Psoas muscle (tissue), 8 donors: ENCODE measurements at places on chromosomes 7 and 10. TPM values are rescaled to one million over a fixed set of nuclear protein-coding genes. Genes with fewer than 3 reads are reported as not detected.

- no peak for DNase-seq
These were observed 50.8 kb downstream of the PHYHIPL start for GRCh38 chr10:59227136-59227673.

- DNase-seq = no peak
These were observed 144.4 kb upstream of the PTER start for GRCh38 chr10:16292366-16292765.

DNA sequence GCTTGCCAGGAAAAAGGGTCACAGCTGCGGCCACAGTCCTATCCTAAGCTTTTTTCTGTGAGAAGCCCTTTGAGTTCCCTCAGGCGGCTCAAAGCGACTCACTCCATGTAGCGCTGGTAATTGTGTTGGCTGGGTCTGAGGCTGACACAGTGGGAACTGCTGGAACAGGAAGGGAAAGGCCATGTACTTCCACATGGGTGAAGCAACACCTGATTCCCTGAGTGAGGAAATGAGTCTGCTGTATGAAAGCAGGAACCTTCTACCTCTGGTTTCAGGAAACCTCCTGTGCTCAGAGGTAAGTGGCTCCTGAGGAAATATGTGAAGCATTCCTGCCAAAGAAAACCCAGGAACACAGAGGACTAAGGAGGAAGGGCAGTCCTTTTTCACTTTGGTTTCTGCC lies 734.6 kb upstream of the SORCS1 start:
- peak; percentile 23 for DNase-seq

GRCh38 chr7:30743371-30744074 lies 8.4 kb upstream of the INMT start:
- no peak for DNase-seq

GRCh38 chr7:158018971-158019645 lies 568.5 kb downstream of the PTPRN2 start:
- no peak for DNase-seq

- no peak for DNase-seq
These were observed 36.2 kb downstream of the NAMPT start for GRCh38 chr7:106248600-106248999.

GRCh38 chr7:44258865-44259546 lies 58.2 kb downstream of the YKT6 start:
- DNase-seq = no peak

DNA sequence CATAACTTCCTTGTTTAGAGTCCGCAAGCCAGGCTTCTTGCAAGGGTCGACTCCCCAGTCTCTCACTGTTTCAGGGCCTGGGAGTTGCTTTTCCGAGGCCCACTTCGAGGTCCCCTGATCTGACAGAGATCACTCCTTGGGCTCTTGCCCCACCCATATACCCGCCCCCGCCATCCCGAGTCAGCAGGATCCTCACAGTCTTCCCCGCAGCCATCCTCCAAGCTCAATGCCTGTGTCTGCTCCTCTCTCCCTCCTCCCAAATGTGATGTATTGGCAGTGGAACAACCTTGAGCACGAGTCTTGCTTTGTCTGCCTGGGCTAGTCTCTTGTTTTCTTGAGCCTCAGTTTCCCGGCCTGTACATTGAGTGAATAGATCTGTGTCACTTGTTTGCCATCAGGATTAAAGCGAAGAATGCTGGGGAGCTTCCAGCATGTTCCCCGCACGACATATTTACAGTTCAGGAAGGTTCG lies 2.4 kb upstream of the HMX2 start:
- DNase-seq = no peak

GRCh38 chr7:69608878-69609277 lies 10.6 kb downstream of the AUTS2 start:
- DNase-seq = no peak

DNA sequence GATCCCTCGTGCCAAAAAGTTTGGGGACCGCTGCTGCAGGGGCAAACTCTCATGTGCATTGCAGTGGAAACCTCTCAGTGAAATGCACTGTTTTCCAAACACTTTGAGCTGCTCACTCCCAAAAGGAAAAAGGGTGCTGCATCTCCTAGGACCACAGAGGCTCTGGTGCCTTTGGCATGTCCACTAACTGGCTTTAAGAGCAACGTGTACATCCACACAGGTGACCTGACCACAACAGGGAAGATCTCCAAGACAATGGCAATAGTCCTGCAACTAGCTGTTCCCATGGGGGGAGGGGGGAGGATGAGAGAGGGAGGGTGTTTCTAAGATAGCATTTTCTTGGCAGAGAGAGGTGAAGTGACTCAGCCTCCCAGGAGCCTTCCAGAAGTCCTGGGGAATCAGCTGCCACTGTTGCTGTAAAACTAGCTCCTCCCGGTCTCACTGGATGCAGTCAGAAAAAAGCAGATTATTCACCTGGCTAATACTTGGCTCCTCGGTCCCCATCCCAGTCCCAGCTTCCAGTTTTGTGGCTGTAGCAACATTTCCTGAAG lies 181.7 kb downstream of the HECW1 start:
- DNase-seq = peak; percentile 19

MRLN gene
- 15.1 TPM for polyA plus RNA-seq

VWDE gene
- not detected for polyA plus RNA-seq

DNA sequence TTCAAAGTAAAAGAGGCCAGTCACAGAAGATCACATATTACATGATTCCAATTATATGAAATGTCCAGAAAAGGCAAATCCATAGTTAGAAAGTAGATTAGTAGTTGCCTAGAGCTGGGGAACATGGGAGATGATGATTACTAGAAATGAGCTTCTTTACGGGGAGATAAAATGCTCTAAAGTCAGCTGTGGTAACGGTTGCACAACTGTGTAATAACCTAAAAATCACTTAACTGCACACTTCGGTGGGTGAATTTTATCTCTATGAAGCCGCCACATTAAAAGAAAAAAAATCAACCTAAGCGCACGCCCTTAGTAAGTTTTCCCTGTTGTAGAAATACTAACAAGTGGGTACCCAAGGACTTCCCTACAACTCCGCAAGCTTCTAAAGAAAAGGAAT lies 15.9 kb downstream of the XRCC2 start:
- DNase-seq = no peak

SLC29A4 gene
- 2.6 TPM for polyA plus RNA-seq

DNA sequence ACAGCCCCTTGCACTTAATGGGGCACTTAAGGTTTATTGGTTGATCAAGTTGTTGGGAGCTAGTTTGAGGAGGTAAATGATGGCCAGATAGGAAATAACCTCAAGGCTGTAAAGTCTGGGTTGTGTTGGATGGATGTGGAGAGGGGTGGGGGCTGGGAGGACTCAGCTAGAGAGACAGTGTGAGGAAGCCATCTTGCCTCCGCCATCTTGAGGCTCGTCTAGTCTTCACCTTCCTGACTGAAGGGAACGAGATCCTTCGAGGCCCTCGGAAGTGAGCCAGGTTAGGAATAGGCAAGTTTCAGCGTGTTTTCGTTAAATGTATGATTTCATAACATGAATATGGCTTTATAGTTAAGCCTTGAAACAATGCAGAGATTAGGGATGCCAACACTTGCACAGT lies 5.5 kb downstream of the GALNT17 start:
- no peak for DNase-seq

DNA2 gene
- polyA plus RNA-seq = 1.5 TPM

DNA sequence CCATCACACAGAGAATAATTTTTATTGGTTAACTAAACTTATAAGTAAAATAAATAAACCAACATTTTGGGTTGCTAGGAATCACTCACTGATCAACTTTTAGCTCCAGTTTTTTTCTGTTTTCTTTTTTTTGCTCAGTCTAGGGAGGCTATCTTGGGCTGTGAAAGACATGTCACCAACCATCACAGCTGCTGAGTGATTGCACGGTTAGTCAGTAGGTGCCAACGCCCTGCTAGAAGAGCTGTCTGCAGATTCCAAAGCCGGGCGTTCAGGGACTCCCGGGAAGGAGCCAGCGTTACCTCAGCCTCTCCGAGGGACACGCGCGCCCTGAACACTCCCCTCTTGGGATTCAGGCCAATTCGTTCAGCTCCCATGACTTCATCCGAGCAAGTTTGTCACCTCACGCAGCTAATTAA lies 604 bp upstream of the STAM start:
- DNase-seq = peak; percentile 93

- DNase-seq = no peak
These were observed 28.0 kb downstream of the CHST12 start for GRCh38 chr7:2431260-2431867.

- no peak for DNase-seq
These were observed 236.3 kb upstream of the ANKRD30A start for GRCh38 chr10:36888925-36889573.

- DNase-seq = peak; percentile 25
These were observed 71.1 kb downstream of the ZRANB1 start for GRCh38 chr10:125012851-125013528.

- DNase-seq = no peak
These were observed 2.0 kb upstream of the AASS start for GRCh38 chr7:122145937-122146645.

GRCh38 chr10:34213193-34213804 lies 601.8 kb downstream of the PARD3 start:
- DNase-seq = no peak

- no peak for DNase-seq
These were observed 166.8 kb downstream of the IQUB start for GRCh38 chr7:123367484-123368122.

DNA sequence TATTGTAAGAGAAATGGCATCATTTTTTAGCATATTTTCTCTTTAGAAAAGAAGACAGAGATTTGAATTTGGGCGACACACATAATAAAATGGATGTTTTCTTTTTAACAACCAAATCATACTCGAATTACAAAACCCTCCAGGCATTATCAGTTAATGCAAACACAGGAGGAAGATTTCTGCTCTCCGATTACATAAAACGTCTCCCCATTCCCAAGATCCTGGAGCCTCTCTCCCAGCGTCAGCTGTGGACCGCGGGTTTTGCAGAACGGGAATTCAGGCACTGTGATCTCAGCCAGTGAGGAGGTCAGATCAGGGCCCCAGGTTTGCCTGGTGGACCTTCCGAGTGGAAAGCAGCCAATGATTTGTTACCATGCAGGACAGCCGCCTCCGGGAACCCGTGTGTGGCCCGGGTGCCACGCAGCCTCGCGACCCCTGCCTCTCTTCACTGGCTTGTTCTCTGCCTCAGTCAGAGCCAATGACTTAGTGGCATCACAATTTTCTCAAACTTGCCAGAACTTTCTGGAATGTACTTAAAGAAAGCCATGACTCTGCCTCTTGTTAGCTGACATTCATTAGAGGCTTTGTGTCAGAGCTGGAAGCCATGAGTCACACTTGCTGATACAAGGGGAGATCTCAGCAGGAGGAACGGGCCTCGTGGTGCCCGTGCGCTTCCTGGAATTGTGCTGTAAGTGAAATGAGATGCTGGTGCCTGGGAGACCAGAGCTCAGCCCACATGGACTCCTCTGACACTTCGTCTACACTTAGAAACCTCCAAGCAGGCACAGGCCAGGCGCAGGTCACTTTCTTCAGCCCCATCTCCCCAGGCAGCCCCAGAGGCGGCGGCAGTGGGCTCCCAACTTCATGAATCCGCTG lies 246.1 kb downstream of the KLF6 start:
- peak; percentile 43 for DNase-seq

- DNase-seq = no peak
These were observed 35.8 kb upstream of the GALNTL5 start for GRCh38 chr7:151920488-151920887.

- DNase-seq = no peak
These were observed 880.0 kb upstream of the LRRTM3 start for GRCh38 chr10:66045859-66046258.

DNA sequence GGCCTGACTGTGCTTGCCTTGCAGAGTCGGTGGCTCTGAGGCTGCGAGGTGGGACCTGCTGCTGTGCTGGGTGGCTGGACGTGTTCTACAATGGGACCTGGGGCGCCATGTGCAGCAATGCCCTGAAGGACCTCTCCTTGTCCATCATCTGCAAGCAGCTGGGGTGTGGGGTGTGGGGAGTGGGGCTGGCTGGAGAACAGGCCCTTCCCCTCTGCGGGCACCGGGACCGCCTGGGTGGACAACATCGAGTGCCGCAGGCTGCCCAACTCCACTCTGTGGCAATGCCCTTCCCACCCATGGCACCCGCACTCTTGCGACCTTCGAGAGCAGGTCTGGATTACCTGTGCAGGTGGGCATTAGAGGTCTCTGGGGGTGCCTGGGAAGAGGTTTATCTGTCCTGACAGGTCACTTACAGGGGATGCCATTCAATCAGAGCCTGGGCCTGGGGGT lies 10.9 kb downstream of the SCART1 start:
- DNase-seq = peak; percentile 42
